ENCODE measurements at places on chromosomes 2 and 18.
A peak's percentile ranks its signal among the peaks of the same experiment; 100 is the strongest.

DNA sequence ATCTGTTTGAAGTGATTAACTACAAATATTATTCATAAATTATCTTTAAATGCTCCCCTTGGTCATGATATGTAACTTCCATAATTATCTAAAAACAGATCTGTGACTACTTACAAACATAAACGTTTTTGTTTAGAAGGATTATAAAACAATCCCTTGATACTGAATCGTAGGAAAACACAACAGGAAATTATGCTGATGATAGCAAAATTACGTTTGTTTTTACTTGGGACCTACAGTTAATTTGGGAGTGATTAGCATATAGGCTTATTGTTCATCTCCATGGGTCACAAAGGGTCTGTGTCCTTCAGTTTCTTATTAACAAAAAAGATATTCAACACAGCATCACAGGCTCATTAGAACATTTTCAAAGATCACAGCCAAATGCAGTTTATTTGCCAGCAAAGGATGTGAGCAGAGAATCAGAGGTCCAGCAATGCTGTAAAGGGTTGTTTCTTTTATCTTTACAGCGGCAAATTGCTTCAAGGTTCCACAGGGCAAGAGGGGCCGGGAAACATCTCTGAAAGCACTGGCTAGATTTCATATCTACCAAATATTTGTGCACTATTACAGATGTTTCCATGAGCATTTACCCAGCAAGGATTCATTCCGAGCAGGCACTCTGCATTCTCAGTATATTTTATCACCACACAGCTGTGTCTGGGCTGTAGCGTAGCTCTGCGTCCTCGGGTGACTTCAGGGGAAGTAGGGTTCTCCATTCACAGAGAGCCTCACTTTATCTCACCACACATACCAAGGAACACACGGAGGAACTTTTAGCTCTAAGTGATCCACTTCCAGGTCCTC is 4.1 kb downstream of the CCDC195 start:
- DNase-seq = no peak

GRCh38 chr2:186848873-186849578 is at the start of gene ZSWIM2:
Gene ZSWIM2 (minus strand): TSS chr2:186849170. CDS start chr2:186849130, 40 bp downstream.
- DNase-seq = peak; percentile 95

DNA sequence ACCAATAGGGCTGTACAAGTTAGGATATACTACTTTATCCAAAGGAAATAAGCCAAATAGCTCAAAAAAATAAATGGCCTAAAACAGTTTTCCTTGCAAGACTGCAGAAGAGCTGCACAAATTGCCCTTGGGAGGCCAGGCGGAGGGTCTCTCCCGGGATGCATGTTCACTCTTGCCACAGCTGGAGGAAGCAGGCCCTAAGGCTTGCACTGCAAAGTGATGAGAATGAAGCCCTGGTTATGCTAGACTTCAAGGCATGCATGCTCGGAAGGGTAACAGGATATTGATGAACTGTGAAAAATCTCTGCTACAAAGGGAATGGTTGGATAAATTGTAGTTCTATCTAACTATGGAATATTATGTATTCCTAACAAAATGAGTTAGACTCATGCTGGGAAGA is 27.5 kb upstream of the LDLRAD4 start:
- DNase-seq = no peak

DNA sequence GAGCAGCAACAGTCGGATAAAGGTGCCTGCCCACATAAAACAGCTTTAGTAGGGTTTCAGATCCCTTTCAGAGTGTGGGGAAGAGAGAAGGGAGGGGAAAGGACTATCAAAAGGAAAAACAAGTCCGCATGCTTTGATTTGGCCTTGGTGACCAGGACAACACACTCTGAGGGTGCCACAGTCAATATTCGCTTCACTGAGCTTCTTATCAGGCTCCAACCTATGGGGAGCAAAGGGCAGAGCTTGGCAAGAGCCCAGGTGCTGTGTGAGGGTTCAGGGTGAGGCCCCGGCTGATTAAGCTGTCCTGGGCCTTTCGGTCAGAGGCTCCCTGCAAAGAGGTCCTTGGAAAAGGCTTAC is 237.4 kb upstream of the SMAD2 start:
- no peak for DNase-seq

- DNase-seq = no peak
Measured at GRCh38 chr2:120672526-120673204, 63.0 kb upstream of the GLI2 start.

GRCh38 chr2:97936199-97936598 is 59.5 kb downstream of the TMEM131 start:
- DNase-seq = peak; percentile 68

DNA sequence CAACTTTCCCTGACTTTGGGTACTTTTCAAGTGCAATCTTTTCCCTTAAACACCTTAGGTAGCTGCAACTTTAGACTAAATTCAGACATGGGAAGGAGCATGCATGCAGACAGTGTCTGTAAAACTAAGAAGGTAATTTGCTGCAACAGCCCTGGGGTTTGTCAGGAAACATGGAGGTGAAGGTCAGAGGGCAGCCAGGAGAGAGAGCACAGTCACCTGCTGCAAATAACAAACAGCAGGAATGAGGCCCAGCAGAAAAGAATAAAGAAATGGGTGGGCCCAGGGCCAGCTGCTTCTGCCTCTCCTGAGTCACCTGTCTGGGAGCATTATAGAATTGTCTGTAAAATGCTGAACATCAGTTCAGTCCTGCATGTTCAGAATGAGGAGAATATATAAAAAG is 35.2 kb downstream of the MTHFD2 start:
- peak; percentile 41 for DNase-seq

All from NCI-H345 (cell line).